ENCODE measurements at places on chromosomes 13 and 19. TPM values are rescaled to one million over a fixed set of nuclear protein-coding genes. Genes with fewer than 3 reads are reported as not detected.
A peak's percentile ranks its signal among the peaks of the same experiment; 100 is the strongest.

DNA sequence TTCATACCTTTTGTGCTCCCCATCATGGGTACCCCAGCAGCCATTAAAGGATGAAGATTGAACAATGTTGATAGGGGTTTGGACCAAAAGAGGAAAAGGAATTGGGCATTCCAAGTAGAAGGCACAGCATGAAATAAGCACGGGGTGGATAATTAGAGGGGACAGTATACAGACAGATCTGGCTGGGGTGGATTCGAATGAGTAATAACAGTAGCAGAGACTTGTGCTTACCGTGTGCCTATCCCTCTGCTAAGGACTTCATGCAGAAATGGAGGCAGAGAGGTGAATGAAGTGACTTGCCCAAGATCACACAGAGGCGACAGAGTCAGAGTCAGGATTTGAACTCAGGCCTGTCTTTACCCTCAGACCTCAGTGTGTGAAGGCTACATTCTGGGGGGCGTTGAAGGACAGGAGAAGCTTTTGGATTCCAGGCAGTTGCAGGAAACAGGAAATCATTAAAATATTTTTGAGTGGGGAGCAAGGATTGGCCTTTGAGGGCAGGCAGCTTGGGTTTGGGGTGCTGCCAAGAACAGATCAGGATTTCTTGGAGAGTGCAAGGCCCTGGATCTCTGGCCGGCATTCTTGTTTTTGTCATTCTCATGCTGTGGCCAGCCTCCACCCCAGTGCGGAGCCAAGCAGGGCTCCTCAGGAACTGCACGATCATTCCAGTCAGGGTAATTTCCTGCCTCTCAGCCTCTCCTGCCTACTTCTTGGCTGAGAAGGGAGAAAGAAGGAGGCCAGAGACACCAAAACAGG lies 18.7 kb downstream of the PAF1 start:
- H3K4me3 ChIP-seq, result no peak overlapping the region
- H3K27ac ChIP-seq, result no peak overlapping the region
- DNase-seq, result no peak

- H3K4me1 ChIP-seq, result no peaks in the 10 kb centered on the region
- DNase-seq, result no peak
- H3K36me3 ChIP-seq, result peaks cover 5% of the 10 kb centered on the region
Observed at GRCh38 chr13:109182777-109183465, 553.5 kb downstream of the MYO16 start.

- H3K36me3 ChIP-seq, result no peaks in the 10 kb centered on the region
- no peaks in the 10 kb centered on the region for H3K4me1 ChIP-seq
- H3K4me3 ChIP-seq, result no peak overlapping the region
- no peak overlapping the region for H3K27ac ChIP-seq
- DNase-seq, result no peak
Observed at GRCh38 chr19:54297759-54298305, 15.1 kb downstream of the LILRA5 start.

GRCh38 chr13:42041684-42042035 lies 6.8 kb upstream of the DGKH start:
- H3K27me3 ChIP-seq, result no peaks in the 10 kb centered on the region
- H3K27ac ChIP-seq, result no peak overlapping the region
- H3K4me3 ChIP-seq, result peak overlapping the region; percentile 73
- peaks cover 16% of the 10 kb centered on the region for H3K4me1 ChIP-seq
- peak; percentile 52 for DNase-seq

- peaks cover 3% of the 10 kb centered on the region for H3K27me3 ChIP-seq
- no peaks in the 10 kb centered on the region for H3K36me3 ChIP-seq
- no peaks in the 10 kb centered on the region for H3K4me1 ChIP-seq
- H3K27ac ChIP-seq, result no peak overlapping the region
- peak overlapping the region; percentile 50 for H3K4me3 ChIP-seq
Observed at GRCh38 chr19:3274942-3275582, 50.6 kb downstream of the CELF5 start.

The SIGLEC12 gene
- not detected for total RNA-seq

The LILRA1 gene
- total RNA-seq, result not detected

The PCDH9 gene
- total RNA-seq, result 0.55 TPM

- no peaks in the 10 kb centered on the region for H3K36me3 ChIP-seq
- peaks cover 10% of the 10 kb centered on the region for H3K4me1 ChIP-seq
- no peak overlapping the region for H3K27ac ChIP-seq
- no peaks in the 10 kb centered on the region for H3K27me3 ChIP-seq
Observed at GRCh38 chr13:106650690-106651205, 82.8 kb upstream of the ARGLU1 start.

The SMIM24 gene
- total RNA-seq, result not detected

The NANOS3 gene
- total RNA-seq, result 2.1 TPM

- H3K4me1 ChIP-seq, result peaks cover 55% of the 10 kb centered on the region
- peak overlapping the region; percentile 68 for H3K4me3 ChIP-seq
- H3K27ac ChIP-seq, result no peak overlapping the region
- no peaks in the 10 kb centered on the region for H3K27me3 ChIP-seq
- no peaks in the 10 kb centered on the region for H3K36me3 ChIP-seq
- DNase-seq, result no peak
Observed at GRCh38 chr19:18418483-18419194, 559 bp upstream of the SSBP4 start.

The SPATA13 gene
- total RNA-seq, result 33.0 TPM

DNA sequence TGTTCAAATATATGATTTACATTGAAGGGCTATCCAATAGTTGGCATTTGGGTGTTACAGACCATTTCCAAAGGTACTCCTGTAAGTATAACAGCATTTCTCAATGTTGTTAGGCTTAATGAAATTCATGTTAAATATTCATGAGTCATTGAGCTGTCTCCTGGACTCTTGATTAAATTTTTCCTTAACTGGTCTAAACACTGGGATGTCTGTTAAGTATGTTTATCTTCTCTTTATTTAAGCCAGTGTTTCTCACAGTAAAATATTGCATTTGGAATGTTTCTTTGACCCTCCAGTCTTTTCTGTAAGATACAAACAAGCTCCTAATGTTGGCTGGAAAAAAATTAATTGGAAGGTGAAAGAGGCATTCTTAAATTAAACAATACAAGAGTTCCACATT lies 402.5 kb upstream of the HTR2A start:
- no peak overlapping the region for H3K27ac ChIP-seq
- no peaks in the 10 kb centered on the region for H3K36me3 ChIP-seq
- DNase-seq, result no peak
- no peaks in the 10 kb centered on the region for H3K4me1 ChIP-seq
- H3K4me3 ChIP-seq, result no peak overlapping the region

GRCh38 chr19:33467851-33468250 lies 53.7 kb downstream of the PEPD start:
- H3K4me1 ChIP-seq, result no peaks in the 10 kb centered on the region
- no peak for DNase-seq
- no peak overlapping the region for H3K4me3 ChIP-seq
- no peaks in the 10 kb centered on the region for H3K36me3 ChIP-seq
- no peak overlapping the region for H3K27ac ChIP-seq
- H3K27me3 ChIP-seq, result no peaks in the 10 kb centered on the region

- no peaks in the 10 kb centered on the region for H3K27me3 ChIP-seq
- no peak overlapping the region for H3K27ac ChIP-seq
- H3K4me3 ChIP-seq, result no peak overlapping the region
- H3K4me1 ChIP-seq, result peaks cover 29% of the 10 kb centered on the region
- DNase-seq, result no peak
- H3K36me3 ChIP-seq, result no peaks in the 10 kb centered on the region
Observed at GRCh38 chr13:95509521-95510310, 42.8 kb upstream of the CLDN10 start.

GRCh38 chr13:39965309-39965708 lies 309.8 kb downstream of the COG6 start:
- H3K4me1 ChIP-seq, result no peaks in the 10 kb centered on the region
- no peak overlapping the region for H3K4me3 ChIP-seq
- H3K36me3 ChIP-seq, result no peaks in the 10 kb centered on the region
- no peak for DNase-seq
- no peak overlapping the region for H3K27ac ChIP-seq
- H3K27me3 ChIP-seq, result no peaks in the 10 kb centered on the region

The ODAD3 gene
- 0.15 TPM for total RNA-seq

The CIC gene
- total RNA-seq, result 58.1 TPM

DNA sequence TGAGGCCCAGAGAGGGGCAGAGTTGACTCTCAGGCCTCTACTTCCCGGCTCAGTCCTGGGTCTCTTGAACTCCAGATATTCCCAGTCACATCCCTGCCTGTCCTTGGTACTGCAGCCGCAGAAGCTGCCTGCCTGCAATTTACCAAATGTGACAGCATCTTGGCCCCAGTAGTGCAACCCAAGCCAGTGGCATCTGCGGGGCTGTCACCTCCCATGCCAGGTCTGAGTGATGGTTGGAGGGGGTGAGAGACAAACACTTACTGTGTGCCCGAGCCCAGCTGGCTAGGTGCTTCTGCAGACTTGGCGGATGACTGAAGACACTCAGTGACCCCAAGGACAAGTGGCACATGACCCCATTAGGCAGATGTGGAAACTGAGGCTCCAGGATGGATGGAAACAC lies 18.4 kb downstream of the ZNRF4 start:
- H3K27me3 ChIP-seq, result no peaks in the 10 kb centered on the region
- H3K27ac ChIP-seq, result no peak overlapping the region
- no peak for DNase-seq
- H3K36me3 ChIP-seq, result no peaks in the 10 kb centered on the region

- H3K36me3 ChIP-seq, result no peaks in the 10 kb centered on the region
- peaks cover 9% of the 10 kb centered on the region for H3K27me3 ChIP-seq
- peaks cover 27% of the 10 kb centered on the region for H3K4me1 ChIP-seq
- no peak overlapping the region for H3K4me3 ChIP-seq
Observed at GRCh38 chr19:54465426-54466109, 2.0 kb upstream of the LENG9 start.

DNA sequence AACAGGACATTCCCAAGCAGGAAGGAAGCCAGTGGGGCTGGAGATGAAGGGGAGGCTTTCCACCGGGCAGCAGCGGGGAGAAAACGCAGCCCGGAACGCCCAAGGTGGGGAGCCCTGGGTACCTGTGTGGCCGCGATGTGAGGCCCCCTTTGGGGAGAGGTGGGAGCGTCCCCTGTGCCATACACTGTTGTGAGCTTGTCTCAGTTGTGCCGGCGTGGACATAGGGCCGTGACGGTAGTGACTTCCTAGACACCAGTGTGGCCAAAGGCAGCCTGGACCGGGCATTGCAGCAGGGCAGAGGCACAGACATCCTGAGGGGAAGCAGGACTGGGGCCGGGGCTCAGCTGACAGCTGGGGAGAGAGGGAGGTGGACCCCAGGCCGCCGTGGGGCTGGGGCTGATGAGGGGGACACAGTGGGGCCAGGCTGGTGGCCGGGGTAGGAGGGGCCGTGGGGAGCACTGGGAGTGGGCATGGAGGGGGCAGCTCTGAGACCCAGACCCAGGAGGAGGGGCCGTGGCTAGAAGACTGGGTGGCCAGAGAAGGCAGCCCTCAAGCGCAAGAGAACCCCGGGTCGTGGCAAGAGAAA lies 38.5 kb upstream of the TFDP1 start:
- peaks cover 23% of the 10 kb centered on the region for H3K4me1 ChIP-seq
- no peak overlapping the region for H3K27ac ChIP-seq
- no peak for DNase-seq
- no peaks in the 10 kb centered on the region for H3K27me3 ChIP-seq

DNA sequence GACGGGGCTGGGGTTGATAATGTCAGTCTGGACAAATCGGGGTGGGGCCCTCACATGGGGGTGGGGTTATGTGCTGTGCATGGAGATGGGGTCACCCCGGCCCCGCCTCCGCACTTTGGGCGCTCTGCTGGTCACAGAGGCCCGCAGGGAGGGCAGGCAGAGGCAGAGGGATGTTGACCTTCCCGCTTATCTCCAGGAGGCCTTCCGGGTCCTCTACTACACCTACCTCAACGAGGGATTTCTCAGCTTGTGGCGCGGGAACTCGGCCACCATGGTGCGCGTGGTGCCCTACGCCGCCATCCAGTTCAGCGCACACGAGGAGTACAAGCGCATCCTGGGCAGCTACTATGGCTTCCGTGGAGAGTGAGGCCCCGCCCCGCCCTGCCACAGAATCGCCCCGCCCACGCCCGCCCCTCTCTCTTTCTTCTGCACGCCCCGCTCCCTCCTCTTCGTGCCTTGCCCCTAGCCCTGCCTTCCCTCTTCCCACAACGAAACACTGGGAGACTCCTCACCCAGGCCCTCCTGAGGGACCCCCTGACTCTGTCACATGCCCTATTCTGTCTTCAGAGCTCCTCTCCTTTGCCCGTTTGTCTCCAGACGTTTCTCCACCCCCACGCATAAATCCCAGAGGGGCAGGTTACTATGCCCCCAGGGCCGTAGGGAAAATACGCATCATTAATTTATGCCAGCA lies 32.8 kb downstream of the TMEM161A start:
- H3K27me3 ChIP-seq, result no peaks in the 10 kb centered on the region
- H3K27ac ChIP-seq, result no peak overlapping the region
- no peak overlapping the region for H3K4me3 ChIP-seq
- no peak for DNase-seq

- no peaks in the 10 kb centered on the region for H3K36me3 ChIP-seq
- peaks cover 30% of the 10 kb centered on the region for H3K27me3 ChIP-seq
- DNase-seq, result no peak
- no peaks in the 10 kb centered on the region for H3K4me1 ChIP-seq
Observed at GRCh38 chr19:28843761-28844492, 369.0 kb downstream of the UQCRFS1 start.

The NLRP9 gene
- total RNA-seq, result not detected

The APLP1 gene
- total RNA-seq, result 2.0 TPM

DNA sequence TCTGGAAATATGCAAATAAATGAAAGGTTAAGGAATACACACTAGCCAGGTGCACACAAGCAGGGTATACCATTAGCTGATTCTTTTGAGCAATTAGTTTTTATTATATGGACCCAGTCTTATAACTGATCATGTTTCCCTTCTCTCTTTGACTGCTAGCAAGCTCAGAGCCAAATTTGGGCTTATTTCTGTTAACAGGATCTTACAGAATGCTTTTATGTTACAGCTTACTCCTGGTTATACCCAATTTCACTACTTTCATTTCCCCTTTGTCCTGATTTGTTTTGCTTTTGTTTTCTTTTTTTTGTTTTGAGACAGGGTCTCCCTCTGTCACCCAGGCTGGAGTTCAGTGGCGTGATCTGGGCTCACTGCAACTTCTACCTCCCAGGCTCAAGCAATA lies 12.9 kb upstream of the TPT1 start:
- no peak for DNase-seq
- no peak overlapping the region for H3K4me3 ChIP-seq
- H3K4me1 ChIP-seq, result no peaks in the 10 kb centered on the region
- no peaks in the 10 kb centered on the region for H3K27me3 ChIP-seq
- H3K36me3 ChIP-seq, result 0 out of 2 replicates have a peak, but pooled peaks cover 7% of the 10 kb centered on the region

DNA sequence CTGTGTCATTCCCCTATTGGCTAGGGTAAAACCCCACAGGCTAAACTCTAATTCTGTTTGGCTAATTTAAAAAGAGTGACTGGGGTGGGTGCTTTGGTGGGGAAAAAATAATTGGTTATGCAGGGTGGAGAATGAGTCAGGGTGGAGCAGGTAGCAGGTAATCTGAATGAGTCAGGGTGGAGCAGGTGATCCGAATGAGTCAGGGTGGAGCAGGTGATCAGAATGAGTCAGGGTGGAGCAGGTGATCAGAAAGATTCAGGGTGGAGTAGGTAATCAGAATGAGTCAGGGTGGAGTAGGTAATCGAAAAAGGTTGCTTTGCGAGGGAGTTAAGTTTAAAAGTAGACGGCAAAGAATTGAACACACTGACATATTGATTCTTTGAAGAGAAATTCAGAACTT lies 1218.8 kb upstream of the ATXN8OS start:
- H3K4me1 ChIP-seq, result no peaks in the 10 kb centered on the region
- H3K4me3 ChIP-seq, result no peak overlapping the region
- H3K36me3 ChIP-seq, result no peaks in the 10 kb centered on the region
- no peaks in the 10 kb centered on the region for H3K27me3 ChIP-seq

The ZNF560 gene
- 2.4 TPM for total RNA-seq

Measured in PC-9 (cell line).